ENCODE measurements at places on chromosomes 16 and 17.

DNA sequence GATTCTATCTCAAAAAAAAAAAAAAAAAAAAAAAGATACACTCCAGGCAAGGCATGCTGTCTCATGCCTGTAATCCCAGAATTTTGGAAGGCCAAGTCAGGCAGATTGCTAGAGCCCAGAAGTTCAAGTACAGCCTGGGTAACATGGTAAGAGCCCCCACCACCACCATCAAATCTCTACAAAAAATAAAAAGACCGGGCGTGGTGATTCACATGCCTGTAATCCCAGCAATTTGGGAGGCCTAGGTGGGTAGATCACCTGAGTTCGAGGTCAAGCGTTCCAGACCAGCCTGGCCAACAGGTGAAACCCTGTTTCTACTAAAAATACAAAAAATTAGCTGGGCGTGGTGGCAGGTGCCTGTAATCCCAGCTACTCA is 1.8 kb upstream of the ACLY start:
- peak; percentile 94 for DNase-seq

DNA sequence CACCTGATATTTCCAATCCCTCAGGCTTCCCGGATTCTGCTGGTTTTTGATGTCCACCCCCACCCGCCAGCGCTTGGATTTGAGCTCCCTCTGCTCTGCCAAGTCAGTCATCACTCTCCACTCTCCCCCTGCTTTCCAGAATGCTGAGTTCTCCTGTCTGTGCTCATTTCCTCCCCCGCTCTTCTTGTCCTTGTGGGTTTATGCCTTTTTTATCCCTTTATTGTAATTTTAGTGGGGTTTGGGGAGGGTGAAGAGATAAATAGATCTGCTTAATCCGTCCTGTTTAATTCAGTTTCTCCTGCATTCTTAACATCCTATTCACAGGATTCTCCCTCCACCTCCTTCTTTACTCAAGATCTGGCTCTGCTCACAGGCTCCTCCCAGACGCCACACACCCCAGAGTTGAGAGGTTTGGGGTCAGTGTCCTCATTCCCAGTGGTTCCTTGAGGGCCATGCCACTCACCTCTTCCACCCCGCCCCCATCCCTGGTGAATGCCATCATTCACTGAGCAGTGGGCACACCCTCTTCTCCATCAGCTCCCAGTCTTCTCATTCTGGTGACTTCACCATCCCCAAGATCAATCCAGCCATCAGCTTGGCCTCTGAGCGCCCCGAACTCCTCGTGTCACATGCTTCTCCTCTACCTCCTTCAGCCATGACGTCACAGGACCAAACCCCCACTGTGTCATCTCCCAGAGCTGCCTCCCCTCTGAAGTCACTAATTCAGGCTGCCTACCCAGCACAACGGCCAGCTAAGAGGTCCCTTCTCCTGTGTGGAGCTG is 15.1 kb upstream of the GUCY2D start:
- no peak for DNase-seq

DNA sequence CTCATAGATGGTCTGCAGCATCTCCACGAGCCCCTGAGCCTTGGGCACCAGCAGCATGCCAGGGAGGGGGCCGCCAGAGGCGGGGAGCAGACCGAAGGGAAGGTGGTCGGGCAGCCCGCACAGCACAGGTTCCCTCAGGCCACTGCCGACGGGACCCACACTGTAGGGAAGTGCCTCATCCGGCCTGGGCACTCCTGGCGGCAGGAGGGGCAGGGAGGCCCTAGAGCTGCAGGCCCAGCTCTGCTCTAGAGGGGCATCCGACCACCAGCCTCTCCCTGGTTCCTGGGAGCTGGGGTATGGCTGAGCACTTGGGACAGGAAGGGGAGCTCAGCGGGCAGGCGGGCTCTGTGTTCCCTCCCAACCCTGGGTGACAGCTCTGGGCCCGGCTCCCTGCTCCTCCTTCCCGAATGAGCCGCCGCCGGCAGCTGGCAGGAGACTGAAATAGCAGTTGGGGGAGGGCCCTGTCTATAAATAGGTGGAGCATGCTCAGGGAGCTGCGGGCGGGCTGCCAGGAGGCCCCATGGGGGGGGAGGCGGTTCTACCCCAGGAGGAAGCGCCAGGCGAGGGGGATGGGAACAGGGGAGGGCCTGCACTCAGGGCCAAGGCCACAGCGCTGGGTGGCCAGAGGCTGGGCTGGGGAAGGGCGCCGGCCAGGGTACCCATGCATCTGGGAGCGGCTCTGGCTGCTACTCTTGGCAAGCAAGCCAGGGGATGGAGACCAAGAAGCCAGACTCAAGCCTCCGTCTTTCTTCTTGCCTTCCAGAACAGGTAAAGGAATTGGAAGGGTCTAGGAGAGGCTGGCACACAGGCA is 12.4 kb downstream of the HDAC5 start:
- DNase-seq: peak; percentile 79

GRCh38 chr16:47847220-47847970 is 308.4 kb downstream of the ABCC12 start:
- DNase-seq: peak; percentile 66

- DNase-seq: no peak
These were observed 34.5 kb downstream of the USP22 start for GRCh38 chr17:21008160-21008915.

- no peak for DNase-seq
These were observed 48.1 kb downstream of the TBC1D26 start for GRCh38 chr17:15780188-15780587.

- peak; percentile 48 for DNase-seq
These were observed at the start of gene RAC3 for GRCh38 chr17:82031303-82031884. RAC3 (plus strand) TSS chr17:82031678; CDS start chr17:82031762, 84 bp downstream.

GRCh38 chr17:77254951-77255825 is 114.4 kb downstream of the SEC14L1 start:
- DNase-seq: peak; percentile 94

GRCh38 chr17:74761931-74762330 is 13.5 kb downstream of the NHERF1 start:
- no peak for DNase-seq

DNA sequence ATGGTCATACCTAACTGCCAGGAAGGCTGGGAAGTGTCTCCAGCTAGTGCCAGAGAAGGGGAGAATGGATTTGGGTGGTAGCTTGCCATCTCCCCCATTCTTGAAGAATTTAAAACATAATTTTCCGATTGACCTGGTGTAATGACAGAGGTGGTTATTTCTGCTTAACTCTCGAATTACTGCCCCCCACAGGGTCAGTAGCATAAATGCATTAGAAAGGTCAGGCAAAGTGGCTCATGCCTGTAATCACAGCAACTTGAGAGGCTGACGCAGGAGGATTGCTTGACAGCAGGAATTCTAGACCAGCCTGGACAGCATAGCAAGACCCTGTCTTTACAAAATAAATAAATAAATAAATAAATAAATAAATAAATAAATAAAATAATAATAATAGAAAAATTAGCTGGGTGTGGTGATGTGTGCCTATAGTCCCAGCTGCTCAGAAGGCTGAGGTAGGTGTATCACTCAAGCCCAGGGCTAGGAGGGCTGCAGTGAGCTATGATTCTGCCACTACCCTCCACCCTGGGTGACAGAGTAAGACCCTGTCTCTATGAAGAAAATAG is 27.5 kb downstream of the TMC7 start:
- DNase-seq: no peak

GRCh38 chr17:2191785-2192184 is 111.8 kb downstream of the SMG6 start:
- DNase-seq: no peak

DNA sequence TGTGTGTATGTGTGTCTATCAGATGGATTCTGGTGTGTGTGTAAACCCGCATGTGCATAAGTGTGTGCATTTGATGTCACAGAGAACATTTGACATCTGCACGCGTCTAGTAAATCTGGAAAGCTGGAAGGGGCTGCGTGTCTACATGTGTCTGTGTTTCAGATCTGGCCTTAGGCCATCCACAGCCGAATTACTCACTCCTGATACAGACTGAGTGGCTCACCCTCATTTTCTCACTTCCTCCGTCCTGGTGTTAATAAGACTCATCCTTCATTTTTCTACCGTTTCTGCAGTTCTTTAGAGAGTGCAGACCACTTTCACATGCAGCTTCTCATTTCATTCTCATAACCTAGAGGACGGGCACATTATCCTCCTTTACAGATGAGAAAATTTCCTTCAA is 491.6 kb downstream of the CDH13 start:
- DNase-seq: no peak

GRCh38 chr17:83203073-83203471 is 123.7 kb downstream of the METRNL start:
- peak; percentile 33 for DNase-seq

DNA sequence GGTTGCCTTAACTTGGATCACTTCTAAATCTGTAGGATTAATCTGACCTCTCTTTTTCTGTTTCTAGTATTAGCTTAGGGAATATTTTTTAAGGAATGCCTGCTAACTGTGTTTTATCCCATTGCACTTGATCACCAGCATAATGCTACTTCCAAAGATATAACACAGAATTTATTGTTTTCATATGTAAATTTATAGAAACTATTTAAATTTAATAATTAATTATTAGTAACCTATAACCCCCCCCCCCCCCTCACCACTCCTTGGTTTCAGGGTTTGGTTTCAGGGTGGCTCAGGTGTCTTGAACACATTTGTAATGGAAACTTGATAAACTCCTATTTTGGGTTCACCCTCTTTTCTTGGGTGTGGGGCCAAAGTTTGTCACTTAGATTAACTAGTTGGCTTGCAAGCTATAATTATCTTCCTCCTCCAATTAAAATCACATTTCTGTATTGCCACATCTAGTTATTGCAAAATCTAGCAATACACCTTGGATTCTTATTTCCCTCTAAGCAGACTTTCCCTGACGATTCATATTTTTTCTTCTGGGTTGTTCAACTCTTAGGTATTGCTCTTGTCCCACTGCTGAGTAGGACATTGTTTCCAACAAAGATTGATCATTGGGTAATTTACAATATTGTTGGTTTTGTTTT is 18.3 kb downstream of the KRT12 start:
- peak; percentile 14 for DNase-seq

- DNase-seq: no peak
These were observed 5.9 kb upstream of the DNASE1L2 start for GRCh38 chr16:2230376-2230775.

DNA sequence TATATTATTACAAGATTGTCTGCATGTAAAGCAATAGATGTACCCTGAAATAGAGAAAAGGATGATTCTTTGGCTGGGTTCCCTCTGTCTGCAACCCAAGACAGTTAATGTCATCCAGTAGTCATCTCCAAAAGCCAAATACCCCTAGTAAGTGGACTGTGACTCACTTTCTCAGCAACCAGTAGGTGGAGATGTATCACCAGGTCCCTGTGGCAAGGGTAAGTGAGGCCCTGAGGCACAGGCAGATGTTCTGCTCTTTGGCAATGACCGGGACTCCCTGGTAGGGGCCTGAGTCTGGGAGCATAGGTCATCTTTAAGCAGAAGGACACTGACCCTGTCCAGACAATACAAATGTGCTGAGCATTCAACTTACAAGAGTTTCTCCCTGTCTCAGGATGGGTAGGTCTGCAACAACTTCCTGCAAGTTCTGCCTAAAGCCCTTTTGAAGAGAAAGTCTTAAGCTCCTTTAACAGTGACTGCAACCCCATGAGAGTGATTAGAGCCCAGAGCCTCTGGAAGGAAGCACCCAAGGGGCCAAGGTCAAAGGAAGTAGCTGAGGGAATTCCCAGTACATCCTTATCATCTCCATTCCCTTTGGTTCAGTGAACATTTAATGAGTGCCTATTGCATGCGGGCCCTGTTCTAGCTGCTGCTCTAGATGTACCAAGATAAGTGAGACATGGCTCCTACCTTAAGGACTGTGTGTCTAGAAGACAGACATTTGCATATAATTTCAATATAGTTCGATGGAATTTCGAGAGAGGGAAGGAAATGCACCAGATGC is 31.9 kb downstream of the PMP22 start:
- peak; percentile 95 for DNase-seq

GRCh38 chr17:34275881-34276280 is 5.9 kb downstream of the CCL7 start:
- DNase-seq: no peak

DNA sequence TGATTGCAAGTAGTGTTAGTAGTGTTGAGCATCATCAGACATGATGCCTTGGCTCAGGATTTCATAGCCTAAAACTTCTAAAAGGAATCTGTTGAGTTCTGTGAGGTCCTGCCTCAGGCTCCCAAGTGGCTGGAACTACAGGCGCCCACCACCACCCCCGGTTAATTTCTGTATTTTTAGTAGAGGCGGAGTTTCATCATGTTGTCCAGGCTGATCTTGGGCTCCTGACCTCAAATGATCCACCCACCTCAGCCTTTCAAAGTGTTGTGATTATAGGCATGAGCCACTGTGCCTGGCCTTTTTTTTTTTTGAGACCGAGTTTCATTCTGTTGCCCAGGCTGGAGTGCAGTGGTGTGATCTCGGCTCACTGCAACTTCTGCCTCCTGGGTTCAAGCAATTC is 5.7 kb downstream of the PSMD11 start:
- no peak for DNase-seq

DNA sequence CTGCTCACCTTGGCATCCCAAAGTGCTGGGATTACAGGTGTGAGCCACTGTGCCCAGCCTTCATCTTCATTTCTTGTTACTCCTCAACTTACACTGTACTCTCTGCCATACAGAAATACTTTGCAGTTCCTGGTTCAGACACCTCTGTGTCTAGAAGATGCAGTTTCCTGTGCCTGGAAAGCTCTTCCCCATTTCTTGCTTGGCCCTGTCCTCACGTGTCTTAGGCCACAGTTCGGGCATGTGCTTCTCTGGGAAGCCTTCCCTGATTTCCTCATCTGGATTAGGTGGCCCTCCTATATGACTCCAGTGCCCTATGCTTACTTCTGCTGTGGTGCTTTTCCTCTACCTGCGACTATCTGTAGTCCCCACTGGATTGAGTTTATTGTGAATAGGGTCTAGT is 26.5 kb upstream of the CDR2 start:
- no peak for DNase-seq

DNA sequence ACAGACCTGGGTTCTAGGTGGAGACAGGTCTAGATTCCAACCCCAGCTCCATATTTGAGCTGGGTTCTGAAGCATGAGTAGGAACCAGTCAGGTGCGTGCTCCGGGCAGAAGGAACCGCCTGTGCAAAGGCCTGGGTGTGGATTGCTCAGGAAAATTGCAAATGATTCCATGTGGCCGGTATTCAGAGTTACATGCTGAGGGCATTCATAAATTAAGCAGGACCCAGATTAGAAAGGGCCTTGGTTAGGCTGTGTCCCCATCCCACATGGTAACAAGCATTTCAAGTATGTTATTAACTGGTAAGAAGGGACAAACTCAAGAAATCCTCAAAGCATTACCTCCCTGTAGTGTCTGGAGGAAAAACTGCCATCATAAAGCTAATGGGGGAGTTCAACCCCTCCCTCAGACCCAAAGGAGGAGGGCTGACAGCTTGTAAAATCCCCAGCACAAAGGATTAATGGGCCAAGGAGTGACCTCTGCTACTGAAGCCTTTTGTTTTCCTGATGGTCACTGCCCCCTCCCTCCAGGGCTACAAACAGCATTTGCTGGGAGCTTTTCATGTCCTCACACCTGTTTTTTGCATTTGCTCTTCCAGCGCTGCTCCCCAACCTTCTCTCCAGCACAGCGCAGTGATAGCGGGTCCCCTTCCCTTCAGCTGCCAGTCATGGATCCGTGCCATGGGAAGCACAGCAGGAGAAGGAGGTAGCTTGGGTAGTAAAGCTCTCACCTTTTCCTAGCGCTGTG is 218.0 kb downstream of the C16orf95 start:
- DNase-seq: no peak

- DNase-seq: no peak
These were observed 34.8 kb downstream of the MMD start for GRCh38 chr17:55386796-55387332.

GRCh38 chr17:15411384-15412198 is 55.8 kb downstream of the CDRT4 start:
- DNase-seq: no peak

GRCh38 chr17:77235370-77235941 is 94.7 kb downstream of the SEC14L1 start:
- DNase-seq: no peak

- no peak for DNase-seq
These were observed 245.3 kb downstream of the GSG1L start for GRCh38 chr16:27818246-27818645.

All from trophoblast cell (in vitro differentiated cells and primary cell).